ENCODE measurements at places on chromosomes 6 and 20.

DNA sequence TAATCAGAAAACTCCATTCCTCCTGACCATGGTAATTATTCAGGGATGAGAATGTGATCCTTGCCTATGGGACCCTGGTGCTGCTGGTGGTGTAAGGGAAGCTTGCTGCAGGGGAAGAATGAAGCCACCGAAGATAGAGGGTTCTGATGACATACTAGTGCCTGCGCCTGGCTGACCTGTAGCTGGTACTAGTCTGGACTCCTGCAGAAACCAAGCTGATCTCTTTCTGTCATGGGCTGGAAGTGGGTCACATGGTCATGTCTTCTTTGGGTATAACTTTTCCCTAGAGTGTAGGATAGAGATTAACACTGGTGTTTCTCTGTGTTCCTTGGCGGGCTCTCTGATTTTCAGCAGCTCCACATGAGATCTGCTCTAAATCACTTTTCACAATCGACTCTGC is 8.6 kb upstream of the SLC4A11 start:
- no peak for DNase-seq

DNA sequence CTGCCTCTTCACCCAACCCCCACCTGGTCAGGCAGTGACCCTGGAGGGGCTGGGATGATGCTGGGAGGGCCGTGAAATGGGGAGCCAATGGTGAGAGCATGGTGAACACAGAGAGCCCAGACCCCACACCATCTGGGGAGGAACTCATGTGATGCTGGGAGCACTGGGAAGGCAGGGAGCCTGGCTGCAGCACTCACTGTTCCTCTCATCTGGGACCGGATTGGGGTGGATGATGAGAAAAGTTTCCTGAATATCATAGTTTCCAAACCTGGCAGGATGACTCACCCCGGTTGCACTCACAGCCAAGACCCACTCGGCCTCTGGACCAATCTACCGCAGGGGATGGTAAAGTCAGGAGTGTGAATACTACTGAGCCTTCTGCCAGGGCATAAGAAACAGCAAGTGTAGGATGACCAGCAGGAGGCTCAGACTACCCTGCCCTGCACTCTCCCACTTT is 21.8 kb downstream of the ULBP1 start:
- DNase-seq: no peak

DNA sequence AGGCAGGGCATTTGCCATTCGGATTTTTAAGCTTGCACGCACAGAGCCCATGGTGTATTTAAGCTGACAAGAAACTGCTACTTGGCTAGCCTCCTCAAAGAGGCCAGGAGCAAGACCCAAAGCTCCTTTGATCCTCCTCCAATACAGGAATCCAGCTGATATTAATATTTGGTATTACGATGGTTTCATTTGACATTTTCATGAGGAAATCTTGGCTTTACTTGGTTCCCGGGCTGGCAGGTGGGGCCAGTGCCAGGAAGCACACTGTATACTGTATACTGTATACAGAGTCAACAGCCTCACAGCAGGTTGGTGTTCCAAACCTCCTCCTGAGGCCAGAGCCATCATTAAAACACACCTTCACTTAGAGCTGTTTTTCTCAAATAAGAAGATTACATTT is 138.2 kb upstream of the ARMC2 start:
- DNase-seq: no peak

GRCh38 chr20:24656391-24656790 is 187.0 kb downstream of the SYNDIG1 start:
- no peak for DNase-seq

GRCh38 chr6:148794797-148795196 is 48.0 kb downstream of the UST start:
- no peak for DNase-seq

DNA sequence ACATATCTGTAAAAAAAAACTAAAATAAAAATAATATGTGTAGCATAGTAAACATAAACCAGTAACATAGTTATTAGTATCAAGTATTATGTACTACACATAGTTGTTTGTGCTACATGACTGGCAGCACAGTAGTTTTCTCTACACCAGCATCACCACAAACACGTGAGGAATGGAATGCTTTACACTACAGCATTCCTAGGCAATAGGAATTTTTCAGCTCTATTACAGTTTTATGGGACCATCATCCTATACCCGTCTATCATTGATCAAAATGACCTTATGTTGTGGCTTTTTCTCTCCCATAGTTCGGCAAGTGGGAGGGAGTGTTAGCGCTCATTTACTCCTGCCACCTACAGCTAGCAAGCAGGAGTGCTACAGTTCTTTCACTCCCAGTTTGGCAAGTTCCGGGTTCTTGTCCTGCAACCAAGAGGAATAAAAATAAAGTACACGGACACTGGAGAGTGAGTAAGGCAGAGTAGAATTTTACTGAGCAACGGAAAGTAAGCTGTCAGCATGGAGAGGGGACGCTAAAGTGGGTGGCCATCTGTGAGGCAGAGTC is 196.8 kb upstream of the HSF2 start:
- no peak for DNase-seq

All from left ventricle myocardium superior (tissue), 1 donor.